ENCODE measurements at places on chromosomes 4 and X. TPM values are rescaled to one million over a fixed set of nuclear protein-coding genes. Genes with fewer than 3 reads are reported as not detected.

The TLR2 gene
- 4.5 TPM for total RNA-seq

The DOK7 gene
- not detected for total RNA-seq

The SSX1 gene
- not detected for total RNA-seq

The UBE2K gene
- 76.0 TPM for total RNA-seq

The PNMA3 gene
- total RNA-seq, result 2.6 TPM

All from T-helper 2 cell treated with Interferon-gamma antibody and Interleukin-4, amounts not matched to agents 100 ng/mL and 5 ng/mL, for 36 hours (primary cell).